ENCODE measurements at places on chromosomes 1 and 21.

- DNase-seq: no peak
Measured at GRCh38 chr1:176164014-176164678, 42.9 kb downstream of the COP1 start.

DNA sequence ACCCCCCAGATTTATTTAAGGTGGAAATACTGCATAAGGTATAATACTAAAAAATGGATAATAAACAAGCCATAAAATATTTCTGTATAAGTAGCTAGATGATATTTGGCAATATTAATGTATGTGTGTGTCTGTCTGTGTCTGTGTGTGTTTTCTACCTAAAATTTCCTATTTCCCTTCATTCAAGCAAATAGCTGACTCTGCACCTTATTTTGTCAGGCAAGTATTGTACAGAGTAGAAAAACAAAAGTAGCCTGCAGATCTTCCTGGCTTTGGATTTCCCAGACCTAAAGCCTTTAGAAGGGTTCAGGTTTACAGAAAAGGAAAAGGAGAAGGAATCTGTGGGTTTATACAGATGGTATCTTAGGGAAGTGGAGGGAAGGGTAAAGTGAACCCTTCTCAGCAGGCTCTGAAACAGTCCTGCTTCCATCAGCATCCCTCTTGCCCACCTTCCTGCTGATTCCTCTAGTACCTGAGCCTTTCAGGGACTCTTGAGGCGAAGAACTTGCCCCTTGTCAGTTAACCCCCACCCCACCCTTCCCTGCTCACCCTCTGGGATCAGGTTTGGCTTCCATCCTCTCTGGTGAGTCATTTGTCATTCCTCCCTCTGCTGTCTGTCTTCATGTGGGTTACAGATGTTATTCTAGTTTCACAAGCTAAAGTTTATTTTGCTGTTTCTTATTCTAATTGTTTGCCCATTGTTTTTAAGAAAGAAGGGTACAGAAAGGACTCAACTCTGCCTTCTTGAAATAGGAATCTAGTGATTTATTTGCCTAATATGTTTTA, 21.7 kb upstream of the RGS16 start:
- no peak for DNase-seq

DNA sequence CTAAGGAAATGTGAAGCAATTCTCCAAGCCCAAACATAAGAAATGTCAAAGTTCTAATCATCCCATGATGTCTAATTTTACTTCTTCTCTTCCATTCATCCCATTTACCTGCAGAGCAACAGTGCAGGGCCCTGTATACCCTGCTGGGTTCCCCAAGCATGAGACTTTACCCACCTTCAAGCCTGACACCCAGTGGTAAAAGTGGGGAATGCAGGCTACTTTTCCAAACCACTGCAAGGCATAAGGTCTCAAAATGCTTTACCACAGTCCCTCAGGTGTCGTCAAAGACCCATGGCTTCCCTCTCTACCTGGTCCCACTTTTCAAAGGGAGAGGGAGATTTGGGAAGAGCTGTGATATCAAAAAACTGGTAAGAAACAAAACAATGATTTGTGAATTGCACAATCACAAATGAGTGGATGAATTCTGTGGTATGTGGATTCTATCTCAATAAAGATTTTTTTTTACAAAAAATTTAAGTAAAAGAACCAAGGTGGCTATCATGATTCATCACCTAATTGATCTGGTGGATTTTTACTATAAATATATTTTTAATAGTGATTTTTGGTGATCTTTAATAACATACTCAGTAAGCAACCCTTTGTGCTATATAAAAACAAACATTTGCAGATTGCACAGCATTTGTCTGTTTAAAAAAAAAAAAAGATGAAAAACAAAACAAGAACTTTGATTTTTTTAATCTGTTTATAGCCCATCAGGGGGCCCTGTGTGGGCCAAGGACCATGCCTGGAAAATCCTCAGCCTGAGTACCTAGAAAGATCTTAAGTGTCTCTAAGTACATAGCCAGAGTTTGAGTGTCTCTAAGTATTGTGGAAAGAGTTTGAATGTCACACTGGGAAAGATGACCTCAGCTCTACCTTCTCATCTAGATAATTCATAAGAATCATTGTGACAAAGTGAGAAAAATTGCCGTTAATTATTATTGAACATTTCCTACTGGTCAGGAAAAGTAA, 73.1 kb upstream of the GJB5 start:
- DNase-seq: peak; percentile 37

GRCh38 chr1:232789651-232790050, 15.6 kb upstream of the MAP10 start:
- no peak for DNase-seq

- DNase-seq: no peak
Measured at GRCh38 chr1:54811066-54811465, 9.9 kb upstream of the TTC22 start.

DNA sequence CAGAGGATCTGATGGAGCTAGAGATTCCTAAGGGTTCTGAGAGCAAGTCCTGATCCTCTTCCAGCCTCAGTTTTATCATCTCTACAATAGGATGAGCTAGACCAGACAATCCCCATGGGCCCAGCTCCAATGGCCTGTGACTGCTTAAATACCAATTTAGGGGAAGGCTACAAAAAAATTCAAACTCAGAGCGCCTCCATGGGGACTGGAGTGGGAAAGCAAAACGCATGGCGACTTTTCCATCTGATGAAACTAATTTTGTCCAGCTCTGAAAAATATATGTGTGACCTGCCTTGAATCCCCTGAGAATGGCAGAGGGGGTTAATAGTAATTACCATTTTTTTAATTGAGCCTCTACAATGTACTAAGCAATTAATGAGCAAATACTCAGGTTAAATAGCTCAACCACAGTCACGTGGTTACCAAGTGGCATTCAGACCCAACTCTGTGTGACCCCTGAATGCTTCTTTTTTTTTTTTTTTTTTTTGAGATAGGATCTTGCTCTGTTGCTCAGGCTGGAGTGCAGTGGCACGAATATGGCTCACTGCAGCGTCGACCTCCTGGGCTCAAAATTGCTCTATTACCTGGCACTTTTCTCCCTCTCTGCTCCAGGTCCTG, 8.4 kb downstream of the EXTL1 start:
- DNase-seq: no peak

DNA sequence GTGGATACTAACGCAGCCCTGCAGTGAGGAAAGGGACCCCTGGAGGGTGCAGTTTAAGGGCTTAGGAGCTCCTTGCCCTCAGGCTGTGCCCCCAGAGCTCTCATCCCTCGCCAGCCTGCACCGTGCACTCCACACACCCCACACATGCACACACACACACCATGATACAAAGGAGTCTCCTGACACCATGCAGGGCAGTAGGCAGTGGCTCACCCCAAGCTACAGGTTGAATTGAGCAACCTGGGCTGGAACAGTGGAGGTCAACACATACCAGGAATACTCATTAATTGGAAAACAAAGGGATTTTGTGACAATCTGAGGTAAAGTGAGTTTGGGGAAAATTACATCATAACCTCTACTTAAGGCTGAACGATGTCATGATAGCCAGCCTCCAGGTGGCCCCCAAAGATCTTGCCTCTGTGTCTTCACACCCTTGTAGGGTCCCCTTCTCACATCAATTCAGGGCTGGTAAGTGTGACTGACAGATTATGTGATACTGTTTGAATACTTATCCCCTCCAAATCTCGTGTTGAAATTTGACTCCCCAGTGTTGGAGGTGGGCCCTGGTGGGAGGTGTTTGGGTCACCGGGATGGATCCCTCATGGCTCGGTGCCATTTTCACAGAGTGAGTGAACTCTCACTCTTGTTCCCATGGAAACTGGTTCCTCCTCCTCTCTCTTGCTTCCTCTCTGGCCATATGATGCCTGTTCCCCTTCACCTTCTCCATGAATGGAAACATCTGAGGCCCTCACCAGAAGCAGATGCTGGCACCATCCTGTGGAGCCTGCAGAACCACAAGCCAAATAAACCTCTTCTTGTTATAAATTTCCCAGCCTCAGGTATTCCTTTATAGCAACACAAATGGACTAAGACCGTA, 111.0 kb upstream of the RAB4A start:
- no peak for DNase-seq

DNA sequence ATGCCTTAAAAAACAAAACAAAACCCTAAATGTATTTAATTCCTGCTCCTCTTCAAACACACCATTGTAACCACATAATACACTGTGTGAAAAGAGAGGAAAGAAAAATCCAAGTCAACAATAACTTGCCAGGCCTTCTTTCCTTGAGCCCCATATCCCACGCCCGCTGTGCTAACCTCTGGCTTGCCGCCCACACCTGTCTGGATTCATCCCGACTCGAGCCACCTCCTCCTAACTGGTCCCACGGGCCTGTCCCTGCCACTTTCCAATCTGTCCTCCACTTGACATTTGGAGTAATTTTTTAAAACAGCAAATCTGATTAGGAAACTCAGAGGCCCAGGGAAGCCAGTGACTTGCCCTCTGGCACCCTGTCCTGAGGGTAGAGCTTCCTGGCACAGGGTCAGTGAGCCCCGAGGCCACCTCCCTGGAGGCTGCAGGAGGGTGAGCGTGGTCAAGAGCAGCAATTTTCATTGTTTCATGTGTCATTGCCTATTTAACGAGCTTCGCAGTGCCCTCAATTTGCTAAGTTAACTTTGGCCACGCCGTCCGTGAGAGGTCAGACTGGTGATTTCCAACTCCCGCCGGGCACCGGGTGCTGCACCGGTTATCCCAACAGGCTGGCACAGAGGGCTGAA, 54.1 kb downstream of the B3GALT5 start:
- no peak for DNase-seq

- peak; percentile 69 for DNase-seq
Measured at GRCh38 chr1:243268751-243269460, 13.1 kb downstream of the SDCCAG8 start.

- DNase-seq: no peak
Measured at GRCh38 chr1:202159534-202160371, 649 bp downstream of the PTPN7 start.

DNA sequence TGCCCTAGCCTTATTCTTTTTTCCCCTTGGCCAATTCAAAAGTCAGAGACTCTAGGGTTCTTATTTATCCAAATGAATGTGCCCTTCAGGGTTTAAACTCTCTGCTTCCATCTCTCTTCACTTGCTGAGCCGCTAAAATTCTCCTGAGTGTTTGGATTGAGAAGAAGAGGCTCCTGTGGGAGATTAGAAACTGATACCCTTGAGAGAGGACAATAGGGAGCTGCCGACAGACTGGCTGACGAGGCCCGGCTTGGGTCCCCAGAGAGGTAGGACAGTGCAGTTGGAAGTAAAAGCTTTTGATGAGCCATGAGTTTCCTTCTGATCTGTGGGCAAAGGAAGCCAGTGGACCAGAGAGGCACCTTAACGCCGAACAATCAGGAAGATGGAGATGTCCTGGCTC, 41.3 kb upstream of the UBE2U start:
- DNase-seq: no peak

GRCh38 chr1:82867781-82868180, 1067.0 kb downstream of the ADGRL2 start:
- DNase-seq: no peak

- DNase-seq: no peak
Measured at GRCh38 chr1:171334024-171334640, 20.1 kb downstream of the FMO4 start.

DNA sequence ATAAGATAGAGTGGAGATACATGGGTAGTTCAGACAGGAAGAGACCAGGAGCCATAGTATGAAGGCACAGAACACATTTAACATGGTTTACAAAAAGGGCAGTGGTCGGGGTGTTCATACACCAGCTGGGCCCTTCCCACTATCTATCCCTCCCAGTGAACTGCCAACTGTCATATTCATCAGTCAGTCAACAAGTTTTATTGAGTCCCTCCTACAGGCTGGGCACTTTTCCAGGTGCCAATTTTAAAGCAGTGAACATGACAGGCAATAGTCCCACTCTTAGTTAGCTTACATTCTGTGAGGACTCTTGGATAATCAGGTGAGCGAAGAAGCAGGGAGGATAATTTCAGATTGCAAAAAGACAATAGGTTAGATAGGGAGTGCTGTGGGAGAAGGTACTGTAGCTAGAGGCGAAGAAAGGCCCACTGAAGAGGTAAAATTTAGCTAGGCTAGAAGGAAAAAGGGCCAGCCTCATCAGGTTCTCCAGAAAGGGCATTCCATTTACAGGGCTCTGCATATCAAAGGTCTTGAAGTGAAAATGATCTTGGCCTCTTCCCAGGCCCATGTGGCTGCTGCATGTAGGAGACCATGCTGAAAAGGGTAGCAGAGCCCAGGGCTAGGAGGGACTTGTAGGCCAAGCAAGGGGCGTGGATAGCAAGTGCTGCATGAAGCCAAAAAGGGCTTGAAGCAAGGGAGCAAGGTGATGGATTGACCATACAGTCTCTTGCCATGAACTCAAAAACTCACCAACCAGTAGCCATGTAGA, 274.7 kb upstream of the SNX7 start:
- DNase-seq: no peak
